ENCODE measurements at places on chromosomes 3 and 15. TPM values are rescaled to one million over a fixed set of nuclear protein-coding genes. Genes with fewer than 3 reads are reported as not detected.

DNA sequence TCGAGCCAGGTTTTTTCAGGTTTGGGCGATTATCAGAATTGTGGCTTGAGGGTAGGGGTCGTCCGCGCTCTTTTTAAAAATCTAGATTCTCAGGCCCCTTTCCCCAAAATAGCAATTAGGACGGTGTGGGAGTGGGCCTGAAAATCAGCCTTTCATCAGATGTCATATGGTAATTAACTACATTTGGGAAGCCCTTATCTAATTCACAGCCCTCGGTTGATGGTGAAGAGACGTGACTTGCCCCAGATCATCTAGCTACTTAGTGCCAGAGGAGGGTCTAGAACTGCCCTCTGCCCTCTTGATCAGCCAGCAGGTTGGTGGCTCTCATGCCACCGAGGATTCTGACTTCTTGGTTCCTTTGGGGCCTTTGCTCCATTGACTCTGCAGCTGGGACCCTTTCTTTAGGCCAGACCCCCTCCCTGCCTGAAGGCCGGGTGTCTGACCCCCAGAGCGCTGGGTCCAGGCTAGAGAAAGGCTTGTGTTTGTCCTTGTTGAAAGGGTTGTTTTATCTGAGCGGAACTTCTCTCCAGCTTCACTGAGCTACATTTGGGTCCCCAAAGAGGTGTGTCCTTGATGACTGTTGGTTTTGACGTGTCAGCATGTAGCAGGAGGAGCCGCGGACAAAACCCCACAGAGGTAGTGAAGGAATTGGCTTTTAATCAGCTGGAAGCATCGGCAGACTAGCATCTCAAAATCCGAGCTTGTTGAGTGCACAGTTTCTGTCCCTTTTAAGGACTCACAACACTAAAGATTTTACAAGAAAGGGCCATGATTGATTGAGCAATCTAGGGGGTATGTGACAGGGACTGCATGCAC is 857 bp downstream of the AEN start:
- DNase-seq: peak; percentile 28

GRCh38 chr3:46427916-46428833 is 21.1 kb downstream of the CCRL2 start:
- DNase-seq: peak; percentile 18

DNA sequence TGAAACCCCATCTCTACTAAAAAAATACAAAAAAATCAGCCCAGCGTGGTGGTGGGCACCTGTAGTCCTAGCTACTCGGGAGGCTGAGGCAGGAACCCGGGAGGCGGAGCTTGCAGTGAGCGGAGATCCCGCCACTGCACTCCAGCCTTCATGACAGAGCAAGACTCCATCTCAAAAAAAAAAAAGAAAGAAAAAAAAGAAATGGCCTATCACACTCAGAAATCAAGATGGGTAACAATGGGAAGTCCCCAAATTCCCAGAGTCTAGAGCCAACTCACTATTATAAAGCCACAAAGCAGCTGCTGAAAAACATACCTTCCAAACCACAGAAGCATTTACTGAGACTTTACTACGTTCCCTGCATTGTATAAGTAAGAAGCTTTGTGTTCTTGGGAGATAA is 7.5 kb downstream of the HDGFL3 start:
- peak; percentile 44 for DNase-seq

DNA sequence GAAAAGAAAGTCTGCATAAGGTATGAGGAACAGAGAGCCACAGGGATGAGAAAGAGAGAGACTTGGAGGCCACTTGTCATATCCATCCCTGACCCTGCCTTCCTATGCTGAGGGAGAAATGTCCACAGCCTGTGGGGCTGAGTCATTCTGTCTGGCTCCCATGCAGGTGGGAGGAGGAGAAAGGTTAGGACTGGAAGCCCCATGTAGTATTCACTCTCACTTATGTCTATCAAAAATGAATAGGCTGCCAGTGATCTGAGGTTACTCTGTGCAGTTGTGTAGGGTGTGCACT is 71.3 kb downstream of the RAB11A start:
- peak; percentile 59 for DNase-seq

- peak; percentile 77 for DNase-seq
These were observed 317.8 kb upstream of the AGTR1 start for GRCh38 chr3:148379763-148380382.

DNA sequence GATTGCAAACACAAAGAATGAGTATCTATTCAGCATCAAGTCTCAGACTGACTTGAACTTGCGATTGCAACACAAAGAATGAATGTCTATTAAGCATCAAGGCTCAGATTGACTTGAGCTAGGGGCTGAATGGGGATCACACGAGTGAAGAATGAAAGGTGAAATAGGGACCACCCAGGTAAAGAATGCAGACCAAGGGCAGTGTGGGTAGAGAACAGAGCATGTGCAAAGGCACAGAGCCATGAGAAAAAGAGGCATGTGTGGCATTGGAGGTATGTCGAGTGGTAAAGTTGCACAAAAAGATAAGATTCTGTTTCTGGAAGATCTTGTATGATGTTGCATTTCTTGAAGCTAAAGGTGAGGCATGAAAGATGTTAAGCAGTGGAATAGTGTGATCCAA is 119.4 kb upstream of the GPR149 start:
- DNase-seq: no peak

DNA sequence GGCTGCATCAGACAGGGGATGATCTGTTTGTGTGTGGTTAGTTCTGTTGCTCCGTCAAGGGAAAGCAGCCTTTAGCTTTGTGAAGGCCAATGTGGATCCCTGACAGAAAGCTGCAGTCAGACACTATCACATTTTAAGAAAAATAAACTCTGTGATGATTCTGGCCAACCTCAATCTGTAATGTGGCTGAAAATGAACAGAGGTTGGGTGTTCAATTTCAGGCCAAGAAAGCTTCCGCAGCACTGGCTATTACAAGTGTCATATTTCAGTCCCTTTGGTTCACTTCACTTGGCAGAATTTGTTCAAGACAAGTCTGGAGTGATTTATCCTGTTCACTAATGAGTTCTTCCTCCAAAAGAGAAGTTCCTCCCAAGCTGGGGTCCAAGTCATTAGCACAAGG is 571.8 kb upstream of the IL12A start:
- peak; percentile 2 for DNase-seq

DNA sequence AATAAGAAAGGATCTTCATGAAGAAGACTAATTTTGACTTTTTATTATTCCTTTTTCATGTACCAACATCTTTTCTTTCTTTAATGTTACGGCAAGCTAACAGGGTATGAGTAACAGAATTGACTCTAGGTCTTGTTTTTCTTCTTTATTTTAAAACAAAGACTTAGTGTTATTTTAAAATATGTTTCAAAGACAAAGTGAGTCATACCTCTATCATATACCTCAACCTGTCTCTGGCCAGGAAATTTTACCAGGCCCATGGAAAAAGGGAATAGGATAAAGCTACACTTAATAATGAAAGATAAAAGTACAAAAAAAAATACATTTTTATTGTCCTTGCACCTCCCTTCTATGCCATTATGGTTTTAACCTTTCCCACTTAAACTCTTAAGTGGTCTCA is 57.4 kb downstream of the ZNF148 start:
- peak; percentile 54 for DNase-seq

DNA sequence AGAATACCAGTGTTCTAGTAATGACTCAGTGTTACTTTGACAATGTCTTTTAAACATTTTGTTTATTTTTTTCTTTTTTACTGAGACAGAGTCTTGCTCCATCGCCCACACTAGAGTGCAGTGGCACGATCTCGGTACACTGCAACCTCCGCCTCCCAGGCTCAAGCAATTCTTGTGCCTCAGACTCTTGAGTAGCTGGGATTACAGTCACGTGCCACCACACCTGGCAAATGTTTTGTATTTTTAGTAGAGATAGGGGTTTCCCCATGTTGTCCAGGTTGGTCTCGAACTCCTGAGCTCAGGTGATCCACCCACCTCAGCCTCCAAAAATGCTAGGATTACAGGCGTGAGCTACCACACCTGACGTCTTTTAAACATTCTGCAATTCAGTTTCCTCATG is 15.7 kb downstream of the AQR start:
- DNase-seq: peak; percentile 15

DNA sequence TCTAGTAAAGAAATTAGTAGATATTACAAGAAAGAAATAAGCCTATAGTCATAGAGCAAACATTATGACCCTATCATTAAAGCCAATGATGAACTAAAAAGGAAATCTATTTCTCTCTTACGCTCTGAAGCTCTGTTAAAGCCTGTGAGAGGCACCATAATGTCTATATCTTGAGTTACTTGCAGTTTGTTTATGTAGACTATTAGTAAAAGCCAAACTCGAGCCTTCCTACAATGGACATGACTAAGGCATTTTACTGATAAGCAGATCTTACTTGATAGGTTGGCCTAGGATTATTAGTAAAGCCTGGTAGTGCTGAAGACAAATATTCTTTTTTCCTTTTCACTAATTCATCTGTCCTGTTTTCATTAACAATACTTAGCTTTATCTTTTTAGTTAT is 32.7 kb downstream of the LRRC3B start:
- no peak for DNase-seq

DNA sequence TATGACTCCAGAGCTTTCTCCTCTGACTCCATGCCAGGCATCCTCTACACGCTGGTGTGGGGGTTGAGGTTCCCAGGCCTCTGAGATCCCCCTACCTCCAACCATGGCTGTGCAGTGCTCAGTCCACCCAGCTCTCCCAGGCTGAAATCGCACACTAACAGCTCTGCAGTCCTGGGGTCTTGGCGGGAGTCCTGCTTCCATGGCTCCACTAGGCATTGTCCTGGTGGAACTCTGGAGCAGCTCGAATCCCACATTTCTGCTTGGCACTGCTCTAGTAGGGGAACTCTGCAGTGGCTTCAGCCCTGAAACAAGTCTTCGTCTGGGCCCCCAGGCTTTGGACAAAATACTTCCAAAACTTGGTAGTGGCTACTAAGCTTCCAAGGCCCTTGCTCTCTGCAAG is 50.7 kb downstream of the ROPN1B start:
- DNase-seq: no peak

- DNase-seq: no peak
These were observed 1.8 kb upstream of the SH2D7 start for GRCh38 chr15:78090422-78091063.

DNA sequence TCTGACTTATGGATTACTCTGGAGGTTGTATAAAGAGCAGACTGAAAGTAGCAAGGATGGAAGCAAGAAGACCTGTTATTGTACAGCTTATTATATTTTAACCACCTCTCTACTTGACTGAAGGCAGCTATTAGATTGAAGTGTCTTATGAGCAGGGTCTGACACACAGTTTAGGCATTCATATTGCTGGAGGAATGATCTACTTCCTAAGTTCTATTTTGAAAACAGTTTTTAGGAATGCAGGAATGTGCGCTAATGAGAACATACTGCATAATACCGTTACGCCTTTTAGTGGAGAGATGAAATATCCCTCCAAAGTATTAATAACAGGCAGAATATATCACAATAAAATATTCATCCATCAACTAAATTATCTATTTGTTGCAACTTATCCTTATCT is 193.3 kb downstream of the ISL2 start:
- DNase-seq: no peak

GRCh38 chr3:117873249-117873600 is 1161.4 kb downstream of the IGSF11 start:
- no peak for DNase-seq

The FBXW12 gene
- total RNA-seq: not detected

The SMARCC1 gene
- 34.7 TPM for total RNA-seq

The GOLGA6D gene
- total RNA-seq: not detected

The TRPM1 gene
- total RNA-seq: not detected

The NAALADL2 gene
- 6.0 TPM for total RNA-seq

The PTH1R gene
- 106 TPM for total RNA-seq

The RASGRF1 gene
- total RNA-seq: not detected

The SCG5 gene
- total RNA-seq: 2.4 TPM

The CCR8 gene
- 1.0 TPM for total RNA-seq

The NUSAP1 gene
- total RNA-seq: 7.8 TPM

The ILDR1 gene
- total RNA-seq: 2.8 TPM

The STRIT1 gene
- total RNA-seq: not detected

The MORC1 gene
- under 0.01 TPM for total RNA-seq

The CFAP100 gene
- total RNA-seq: not detected

The PLSCR2 gene
- total RNA-seq: 1.4 TPM
